ENCODE measurements at places on chromosomes 7 and 10.
A peak's percentile ranks its signal among the peaks of the same experiment; 100 is the strongest.

DNA sequence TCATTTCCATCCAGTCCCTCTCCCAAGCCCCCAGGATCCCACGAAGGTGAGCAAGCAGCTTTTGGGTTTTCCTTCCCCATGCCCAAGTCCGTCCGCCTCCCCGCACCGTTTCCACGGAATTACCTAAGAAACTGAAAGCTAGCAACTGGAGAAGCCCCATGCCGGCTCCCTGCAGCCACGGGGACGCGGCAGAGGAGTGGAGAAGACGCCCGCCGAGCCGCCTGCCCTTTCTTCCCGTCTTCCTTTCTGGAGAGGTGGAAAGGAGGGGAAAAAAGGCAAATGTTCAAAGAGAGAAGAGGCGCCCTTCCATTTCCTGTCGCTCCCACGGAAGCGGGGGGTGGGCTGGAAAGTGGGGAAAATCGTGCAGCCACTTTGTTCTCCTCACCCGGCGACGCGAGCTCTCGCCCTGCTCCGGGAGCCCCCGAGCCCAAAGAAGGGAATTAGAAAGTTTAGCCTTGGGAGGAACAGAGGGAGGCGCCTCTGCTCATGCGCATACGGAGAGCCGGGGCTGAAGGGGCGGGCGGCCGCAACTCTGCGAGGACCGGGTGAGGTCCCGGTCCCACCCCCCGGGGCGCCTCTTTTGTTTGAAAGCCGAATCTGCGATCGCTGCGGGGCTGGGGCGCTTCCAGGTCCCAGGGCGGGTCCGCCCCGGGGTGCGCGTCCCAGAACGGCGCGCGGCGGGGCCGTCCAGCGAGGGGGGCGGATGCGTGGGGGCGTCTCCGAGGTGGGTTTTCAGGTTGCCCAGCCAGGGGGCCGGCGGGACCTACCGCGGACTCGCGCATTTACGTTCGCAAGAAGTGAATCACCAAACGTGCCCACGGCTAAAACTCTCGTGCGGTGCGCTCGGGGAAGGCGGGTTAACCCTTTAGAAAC lies at the start of gene LAMB1:
LAMB1 (minus strand) TSS at position 436 of the 873 bp plus-strand sequence; CDS start at position 160, 276 bp downstream.
- peak; percentile 88 for DNase-seq

DNA sequence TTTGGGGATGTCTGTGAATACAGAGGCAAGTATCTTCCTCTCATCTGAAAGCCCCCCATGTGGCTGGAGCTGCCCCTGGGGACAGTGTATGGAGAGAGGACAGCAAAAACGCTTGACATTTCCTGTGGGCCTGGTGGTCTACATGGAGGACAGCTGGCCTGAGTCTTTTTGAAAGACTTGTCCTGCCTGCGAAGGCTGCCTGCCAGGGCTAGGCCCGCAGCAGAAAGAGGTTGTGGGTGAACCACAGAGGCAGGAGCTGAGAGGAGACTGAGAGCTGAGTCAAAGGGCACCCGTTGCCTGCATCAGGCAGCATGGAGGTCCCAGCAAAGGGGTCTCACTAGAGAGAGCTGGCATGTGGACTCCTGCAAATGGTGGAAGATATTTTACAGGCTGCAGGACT lies 66.4 kb downstream of the KAT6B start:
- DNase-seq, result no peak

DNA sequence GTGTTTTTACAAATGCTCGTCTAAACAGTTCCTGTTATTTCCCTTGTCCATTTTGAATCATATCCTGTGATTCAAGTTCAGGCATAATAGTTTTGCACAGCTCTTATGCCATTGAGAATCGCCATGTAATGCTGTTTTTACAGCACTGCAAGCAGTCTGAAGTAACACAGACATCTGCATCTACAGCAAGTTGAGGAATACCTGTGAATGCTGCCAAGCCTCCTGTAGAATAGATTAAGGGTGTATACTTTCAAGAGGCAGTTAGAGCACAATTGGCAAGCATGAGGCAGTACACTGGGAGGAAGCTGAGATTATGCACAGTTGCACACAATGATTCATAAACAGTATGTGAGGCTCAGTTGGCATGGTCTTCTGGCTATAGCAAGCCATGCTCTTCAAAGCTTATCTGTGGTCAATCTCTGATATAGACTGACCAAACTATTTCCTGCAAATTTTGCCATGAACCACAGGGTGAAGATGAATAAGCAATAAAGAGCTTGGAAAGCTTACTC lies 121.9 kb upstream of the AKR1E2 start:
- peak; percentile 92 for DNase-seq

DNA sequence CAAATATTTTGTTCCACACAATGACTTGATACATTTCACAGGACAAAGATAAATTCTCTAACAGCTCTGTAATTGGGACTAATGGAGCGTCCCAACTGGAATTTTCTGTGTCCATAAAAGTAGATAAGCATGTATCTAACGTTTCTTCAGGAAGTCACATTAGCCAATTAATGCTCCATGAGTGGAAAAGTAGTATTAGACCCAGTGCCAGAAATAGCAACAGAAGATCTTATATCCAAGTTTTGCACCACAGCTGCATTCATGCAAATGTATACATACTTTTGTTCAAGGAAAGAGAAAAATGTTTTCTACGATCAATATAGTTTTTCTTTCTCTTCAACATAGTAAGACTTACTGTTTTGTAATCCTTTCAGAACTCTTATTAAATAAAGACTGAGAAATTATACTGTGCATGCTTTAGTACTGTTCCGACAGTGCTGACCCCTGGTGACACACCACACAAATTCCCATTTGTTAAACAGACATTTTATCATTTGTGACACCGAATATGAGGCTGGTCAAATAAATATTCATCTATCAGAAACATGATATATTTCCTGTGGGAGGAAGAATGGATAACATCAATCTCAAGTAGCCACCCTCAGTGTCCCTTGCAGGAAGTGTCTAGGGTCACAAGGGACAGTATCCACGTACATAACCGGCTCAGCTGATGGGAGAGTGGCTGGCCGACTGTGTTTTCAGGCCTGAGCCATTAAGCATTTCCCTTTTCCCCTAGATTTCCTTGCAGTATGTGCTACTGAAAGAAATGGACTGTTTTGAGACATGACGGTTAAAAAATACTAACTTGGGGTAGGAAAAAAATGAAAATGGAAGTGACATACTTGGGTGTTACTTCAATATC lies 102.1 kb upstream of the RSU1 start:
- DNase-seq, result no peak

GRCh38 chr10:115951242-115951641 lies 321.8 kb downstream of the GFRA1 start:
- DNase-seq, result no peak

GRCh38 chr7:130901209-130901783 lies 167.3 kb upstream of the KLF14 start:
- peak; percentile 88 for DNase-seq

- DNase-seq, result no peak
These were observed 42.6 kb downstream of the ZNF518A start for GRCh38 chr10:96172666-96173065.

GRCh38 chr7:35551321-35552081 lies 143.4 kb downstream of the HERPUD2 start:
- no peak for DNase-seq

- no peak for DNase-seq
These were observed 711.0 kb upstream of the LRRTM3 start for GRCh38 chr10:66214721-66215404.

DNA sequence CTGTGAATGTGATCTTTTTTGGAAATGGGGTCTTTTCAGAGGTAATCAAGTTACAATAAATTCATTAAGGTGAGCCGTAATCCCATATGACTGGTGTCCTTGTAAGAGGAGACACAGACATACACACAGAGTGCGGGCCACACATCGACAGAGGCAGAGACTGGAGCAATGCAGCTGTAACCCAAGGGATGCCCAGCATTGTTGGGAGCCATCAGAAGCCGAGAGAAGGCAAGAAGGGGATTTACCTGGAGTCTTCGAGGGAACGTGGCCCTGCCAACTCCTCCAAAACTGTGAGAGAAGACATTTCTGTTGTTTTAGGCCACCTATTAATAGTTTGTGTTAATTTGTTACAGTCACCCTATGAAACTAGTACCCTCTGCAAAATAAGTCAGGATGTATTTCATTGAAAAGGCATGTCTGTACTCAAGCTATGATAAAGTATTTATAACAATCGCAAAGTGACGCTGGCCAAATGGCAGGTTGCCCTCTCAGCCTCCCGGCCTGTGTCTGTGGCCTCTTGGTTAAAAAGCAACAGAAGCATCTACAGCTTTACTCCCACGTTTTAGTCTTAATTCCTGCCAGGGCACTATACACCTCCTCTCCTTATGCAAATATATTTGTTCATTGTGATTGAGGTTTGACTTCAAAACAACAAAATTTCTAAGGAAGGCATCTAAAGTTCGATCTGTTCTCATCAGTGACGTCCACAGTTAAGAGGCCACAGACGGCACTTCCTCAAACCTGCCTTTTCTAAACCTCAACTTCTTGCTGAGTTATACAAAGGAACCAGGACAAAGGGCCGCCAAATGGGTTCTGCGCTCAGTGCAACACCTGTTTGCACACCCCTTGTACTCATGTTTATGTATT lies 46.8 kb downstream of the HIPK2 start:
- peak; percentile 64 for DNase-seq

DNA sequence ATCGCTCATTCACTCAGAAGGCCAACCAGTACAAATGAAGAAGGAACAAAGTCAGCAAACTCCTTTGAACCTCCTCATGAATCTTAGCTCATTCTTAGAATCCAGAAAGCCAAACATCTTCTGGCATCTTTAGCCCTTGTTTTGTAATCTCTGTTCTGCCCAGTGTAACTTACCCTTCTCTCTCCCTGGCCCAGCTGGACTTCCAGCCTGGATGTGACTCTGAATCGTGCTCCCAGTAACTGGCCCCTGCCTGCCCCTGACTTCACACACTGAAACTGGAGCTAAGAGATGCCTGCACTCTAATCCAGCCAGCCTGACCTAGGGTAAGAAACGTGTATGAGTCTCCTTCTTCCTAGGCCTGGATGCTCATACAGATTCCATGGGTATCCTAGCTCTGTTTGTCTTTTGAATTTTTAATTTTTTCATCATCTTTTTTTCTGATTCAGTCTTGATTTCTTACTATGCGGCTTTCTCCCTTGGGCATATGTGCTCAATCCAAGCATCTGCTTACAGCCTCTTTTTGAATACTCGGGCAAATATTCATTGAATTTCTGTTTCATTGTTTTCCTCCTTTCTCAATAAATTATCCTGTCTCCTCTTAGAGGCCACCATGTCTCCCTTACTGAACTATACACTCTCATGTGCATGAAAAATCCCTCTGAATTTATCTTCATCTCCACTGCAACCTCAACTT lies 845.6 kb upstream of the AUTS2 start:
- DNase-seq, result no peak
